ENCODE measurements at places on chromosomes 6 and 20.
A peak's percentile ranks its signal among the peaks of the same experiment; 100 is the strongest.

- no peak for ATAC-seq
Observed at GRCh38 chr6:135983718-135984343, 132.3 kb downstream of the PDE7B start.

DNA sequence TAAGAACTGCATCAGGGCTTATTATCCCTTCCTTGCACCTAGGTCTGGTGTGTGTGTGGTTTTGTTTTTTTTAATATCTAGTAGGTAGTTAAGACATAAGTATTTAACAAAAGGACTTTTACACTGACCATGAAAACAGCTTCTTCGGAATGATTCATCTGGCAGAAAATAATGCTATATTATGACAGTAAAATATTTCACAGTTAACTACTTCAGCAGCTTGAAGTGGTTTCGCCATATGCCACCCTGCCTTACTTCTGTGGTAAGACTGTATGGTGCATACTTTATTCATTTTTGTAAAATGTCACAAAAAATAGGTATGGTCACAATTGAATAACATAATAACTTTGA is 858 bp upstream of the PTPRK start:
- no peak for ATAC-seq

DNA sequence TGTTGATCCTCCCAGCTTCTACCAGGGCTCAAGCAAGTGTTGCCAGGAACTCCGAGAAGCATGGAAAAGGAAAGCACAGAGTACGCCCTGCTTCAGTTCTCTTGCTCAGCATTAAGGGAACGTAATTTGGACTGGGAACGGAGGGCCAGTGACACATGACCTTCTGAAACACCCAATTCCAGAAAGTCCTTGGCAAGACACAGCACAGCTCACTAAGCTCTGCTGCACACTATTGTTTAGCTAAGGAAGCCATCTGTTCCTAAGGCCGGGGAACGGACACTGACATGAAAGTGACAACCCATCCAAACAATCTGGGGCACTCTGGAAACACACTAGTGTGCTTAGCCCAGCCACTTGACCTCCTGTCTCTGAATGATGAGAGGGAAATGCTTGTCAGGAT is 56.9 kb upstream of the NXT1 start:
- ATAC-seq: no peak

GRCh38 chr6:27138837-27139755 is 108.4 kb upstream of the PRSS16 start:
- peak; percentile 91 for ATAC-seq

DNA sequence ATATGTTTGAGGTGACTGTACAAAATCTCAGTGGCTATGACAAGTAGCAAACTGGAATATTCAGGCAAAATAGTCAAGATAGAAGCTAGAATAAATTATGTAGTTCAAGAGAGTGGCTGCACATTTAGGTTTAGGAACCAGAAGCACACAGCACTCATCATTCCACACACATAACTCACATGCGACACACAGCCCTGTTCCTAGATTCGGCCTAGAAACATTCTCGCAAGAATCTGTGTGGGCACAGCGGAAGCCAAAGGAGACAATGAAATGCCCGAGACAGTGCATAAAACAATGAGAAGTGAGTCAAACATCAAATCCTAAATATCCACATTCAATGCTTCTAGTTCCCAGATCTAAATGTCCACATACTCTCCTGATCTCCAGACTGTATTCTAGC is 9.5 kb upstream of the SUPT3H start:
- ATAC-seq: no peak

GRCh38 chr6:30681766-30682142 is 4.7 kb downstream of the PPP1R18 start:
- ATAC-seq: no peak

DNA sequence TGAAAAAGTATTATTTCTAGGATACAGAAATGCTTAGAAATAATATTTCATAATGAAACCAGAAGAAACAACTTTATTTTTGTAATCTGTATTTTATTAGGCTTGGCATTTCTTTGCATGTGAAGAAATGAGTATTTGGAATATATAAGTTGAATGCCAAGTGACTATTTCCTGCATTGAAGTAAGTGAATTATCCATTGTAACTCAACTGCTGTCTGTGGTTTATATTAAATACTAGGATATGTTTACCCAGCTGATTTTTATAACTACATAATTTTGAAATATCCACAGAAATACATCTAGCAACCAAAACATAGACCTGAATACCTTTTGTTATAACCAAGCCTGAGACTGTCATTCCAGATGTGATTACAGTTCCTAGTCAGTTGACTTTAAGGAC is 207.6 kb downstream of the THBS2 start:
- no peak for ATAC-seq

- no peak for ATAC-seq
Observed at GRCh38 chr6:1552296-1552761, 57.4 kb upstream of the FOXC1 start.

DNA sequence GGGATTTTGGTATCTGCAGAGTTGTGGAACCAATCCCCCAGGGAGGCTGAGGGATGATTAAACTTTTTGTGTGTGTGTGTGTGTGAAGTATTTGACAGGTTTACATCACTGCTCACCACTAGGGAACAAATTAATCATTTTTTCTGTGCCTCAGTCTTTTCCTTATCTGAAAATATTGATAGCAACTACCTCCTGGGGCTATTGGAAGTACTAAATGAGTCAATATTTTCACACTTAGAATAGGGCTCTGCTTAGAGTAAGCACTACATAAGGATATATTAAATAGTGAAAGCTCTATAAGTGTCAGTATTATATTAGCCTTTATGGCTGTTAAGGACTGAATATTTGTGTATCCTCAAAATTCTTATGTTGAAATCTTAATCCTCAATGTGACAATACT is 155.2 kb upstream of the UST start:
- ATAC-seq: no peak

DNA sequence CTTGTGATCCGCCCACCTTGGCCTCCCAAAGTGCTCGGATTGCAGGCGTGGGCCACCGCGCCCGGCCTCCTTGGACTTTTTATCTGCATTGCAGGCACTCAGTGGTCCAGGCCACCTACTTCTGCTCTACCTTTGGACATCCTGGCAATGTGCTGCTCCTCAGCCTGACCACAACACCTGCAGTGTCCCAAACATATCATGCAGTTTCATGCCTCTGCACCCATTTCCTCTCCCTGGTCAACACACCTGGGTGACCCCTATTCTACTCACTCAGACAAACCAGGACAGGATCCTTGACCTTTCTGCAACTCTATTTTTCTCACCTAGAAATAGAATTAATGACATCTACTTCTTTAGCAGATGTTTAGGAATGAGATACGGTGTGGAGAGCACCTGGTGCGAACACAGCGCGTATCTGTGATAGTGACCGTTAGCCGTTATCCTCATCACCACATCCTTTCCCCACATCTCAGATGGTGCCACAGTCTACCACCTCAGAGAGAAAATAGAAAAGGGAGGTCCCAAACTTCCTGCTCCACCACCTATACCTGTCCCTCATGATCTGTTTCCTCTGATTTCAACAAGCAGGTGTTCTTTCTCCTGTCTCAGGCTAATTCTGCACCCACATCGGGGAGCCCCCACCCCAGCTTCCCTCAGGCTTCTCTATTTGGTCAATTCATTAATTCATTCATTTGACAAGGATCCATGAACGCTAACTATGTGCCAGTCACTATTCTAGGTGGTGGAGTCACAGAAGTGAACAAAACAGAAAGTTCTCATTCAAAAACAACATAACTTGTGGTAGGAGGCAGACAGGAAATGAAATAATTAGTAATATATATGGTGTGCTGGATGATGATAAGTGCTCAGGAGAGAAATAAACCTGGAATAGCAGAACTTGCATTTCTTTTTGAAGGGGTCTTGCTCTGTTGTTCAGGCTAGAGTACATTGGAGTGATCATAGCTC is 4.3 kb upstream of the BTN3A2 start:
- ATAC-seq: no peak

DNA sequence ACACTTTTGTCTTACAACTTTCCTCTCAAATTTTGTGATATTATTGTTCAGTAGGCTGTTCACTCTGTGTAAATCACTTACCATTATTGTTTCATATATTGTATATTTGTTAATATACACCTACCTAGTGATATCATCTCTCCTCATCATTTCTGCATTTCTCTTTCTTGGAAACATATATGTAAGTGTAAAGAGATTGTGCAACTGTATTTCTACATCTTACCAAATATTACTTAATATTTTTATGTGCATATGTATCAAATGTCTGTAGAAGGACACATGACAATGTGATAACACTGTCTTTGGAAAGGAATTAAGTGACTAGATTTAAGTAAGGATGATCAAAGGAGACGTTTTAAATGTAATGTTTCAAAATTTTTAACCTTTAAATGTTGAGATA is 30.2 kb downstream of the ZNF322 start:
- ATAC-seq: no peak

DNA sequence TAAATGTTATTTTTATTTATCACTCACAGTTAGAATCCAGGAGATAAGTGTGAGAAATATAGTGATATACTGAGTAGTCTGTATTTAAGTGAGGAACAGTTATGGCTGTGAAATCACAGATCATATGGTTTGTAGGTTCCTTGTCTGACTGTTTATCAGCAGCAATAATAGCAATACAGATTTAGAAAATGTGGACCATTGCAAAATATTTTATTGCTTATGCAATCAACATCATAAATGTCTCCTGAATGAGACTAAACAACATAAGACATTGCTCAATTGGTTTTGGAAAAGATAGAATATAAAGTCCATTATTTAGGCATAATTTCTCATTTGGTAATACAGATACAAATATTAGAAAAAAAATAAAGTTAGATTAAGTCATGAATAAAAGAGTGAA is 43.7 kb downstream of the CCDC170 start:
- ATAC-seq: no peak

GRCh38 chr20:35000311-35000921 is 44.7 kb downstream of the MYH7B start:
- ATAC-seq: no peak

DNA sequence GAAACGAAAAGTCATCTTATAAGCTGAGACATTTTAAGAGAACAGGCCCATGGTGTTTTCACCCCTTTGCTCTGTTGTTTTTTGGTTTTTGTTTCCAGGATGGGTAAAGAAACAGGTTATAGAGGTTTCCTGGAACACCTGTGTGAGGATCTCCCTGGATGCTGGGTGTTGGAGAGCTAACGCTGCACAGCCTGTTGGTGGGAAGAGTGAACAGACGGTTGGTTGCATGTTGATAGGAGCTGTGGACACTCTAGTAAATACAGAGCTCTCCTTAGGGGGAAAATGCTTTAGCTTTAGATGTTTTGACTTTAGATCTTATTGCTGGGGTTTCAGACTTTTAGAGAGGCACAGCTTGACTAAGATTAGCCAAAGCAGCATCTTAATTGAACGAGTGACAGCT is 235.2 kb downstream of the SOX4 start:
- ATAC-seq: no peak

DNA sequence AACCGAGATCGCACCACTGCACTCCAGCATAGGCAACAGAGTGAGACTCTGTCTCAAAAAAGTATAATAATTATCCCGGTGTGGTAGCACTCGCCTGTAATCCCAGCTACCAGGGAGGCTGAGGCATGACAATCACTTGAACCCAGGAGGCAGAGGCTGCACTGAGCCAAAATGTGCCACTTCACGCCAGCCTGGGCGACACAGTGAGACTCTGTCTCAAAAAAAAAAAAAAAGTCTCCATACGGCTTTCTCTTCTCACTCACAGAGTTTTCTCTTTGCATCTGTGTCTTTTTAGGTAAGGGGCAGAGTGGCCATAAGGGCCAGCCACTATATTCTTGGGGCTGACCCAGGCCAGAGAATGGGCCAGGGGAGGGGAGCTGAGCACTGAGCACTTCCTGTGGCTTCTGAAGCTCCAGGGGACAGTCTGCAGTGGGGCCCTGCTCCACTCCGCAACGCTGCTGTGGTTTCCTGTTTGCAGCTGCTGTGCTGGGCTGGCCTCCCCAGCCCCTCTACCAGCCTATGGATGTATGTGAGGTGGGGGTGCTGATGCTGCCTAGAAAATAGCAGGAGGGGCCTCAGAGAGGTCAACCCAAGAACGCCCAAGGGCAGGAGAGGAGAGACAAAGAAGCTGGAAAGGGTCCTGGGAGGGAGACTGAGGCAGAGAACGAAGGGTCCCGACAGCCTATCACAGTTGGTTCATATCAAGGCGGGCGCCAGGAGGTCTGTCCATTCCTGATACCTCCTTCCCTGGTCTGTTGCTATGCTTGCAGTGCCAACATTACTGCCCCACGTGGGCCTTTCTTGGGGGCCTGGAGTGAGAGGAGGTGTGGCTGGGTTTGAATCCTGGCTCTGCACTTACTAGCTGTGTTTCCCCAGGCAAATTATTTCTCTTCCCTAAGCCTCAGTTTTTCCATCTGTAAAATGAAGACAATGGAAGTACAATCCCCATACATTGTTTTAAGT is 16.0 kb downstream of the SLA2 start:
- ATAC-seq: peak; percentile 71

DNA sequence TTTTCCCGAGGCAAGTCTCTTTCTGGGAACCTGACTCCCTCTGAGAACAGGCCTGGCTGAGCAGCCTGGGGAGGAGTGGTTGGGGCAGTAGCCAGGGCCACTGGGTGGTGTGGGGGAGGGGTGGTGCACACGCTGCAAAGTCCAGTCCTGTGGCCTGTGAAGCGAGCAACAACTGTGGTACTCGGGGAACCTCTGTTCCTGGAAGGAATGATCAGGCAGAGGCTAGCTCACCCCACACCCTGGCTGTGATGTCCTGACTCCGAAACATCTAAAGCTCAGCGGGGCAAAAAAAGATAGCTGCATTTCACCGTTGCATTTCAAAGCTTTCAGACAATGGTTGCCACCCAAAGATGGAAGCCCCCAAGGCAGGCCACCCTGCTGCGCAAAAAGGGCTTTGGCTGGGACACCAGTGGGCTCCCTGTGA is 25.5 kb downstream of the PCK1 start:
- no peak for ATAC-seq

DNA sequence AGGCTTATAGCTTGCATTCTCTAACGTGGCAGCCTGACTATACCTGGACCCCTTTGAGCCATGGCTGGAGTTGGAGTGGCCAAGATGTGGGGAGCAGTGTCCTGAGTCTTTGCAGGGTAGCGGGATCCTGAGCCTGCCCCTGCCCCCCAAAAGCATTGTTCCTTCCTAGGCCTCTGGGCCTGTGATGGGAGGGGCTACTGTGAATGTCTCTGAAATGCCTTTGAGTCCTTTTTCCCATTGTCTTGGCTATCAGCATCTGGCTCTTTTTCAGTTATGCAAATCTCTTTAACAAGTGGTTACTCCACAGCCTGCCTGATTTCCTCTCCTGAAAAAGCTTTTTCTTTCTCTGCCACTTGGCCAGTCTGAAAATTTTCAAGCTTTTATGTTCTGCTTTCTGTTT is 17.0 kb upstream of the PRL start:
- ATAC-seq: no peak

DNA sequence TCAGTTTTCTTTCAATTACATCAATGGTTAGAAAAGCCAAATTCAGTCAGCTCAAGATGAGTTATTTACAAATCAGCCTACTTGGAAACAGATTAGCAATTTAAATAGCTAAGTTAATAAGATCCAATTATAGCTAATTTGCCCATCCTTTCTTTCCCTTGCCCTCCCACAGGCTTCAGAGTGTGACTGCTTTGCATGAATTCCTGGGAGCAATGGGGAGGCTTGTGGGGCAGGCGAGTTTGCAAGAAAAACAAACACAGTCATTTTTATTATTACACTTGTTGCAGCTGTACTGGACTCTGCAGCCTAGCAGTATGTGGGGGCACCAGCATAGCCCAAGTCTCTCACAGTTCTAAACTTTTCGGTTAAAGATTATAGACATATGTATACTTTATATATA is 219.0 kb downstream of the NKAIN2 start:
- ATAC-seq: no peak

- no peak for ATAC-seq
Observed at GRCh38 chr6:11164717-11165646, 53.5 kb upstream of the ERVFRD-1 start.

- no peak for ATAC-seq
Observed at GRCh38 chr6:142417331-142417750, 115.5 kb downstream of the ADGRG6 start.

GRCh38 chr6:159440349-159440748 is 252.7 kb downstream of the SOD2 start:
- ATAC-seq: no peak
